Activated CD4-positive, CD25-positive, alpha-beta regulatory T cell treated with anti-CD3 and anti-CD28 coated beads, Interleukin-2, amount 50 U/mL, for 72 hours (primary cell): ENCODE measurements at places on chromosomes 13 and 19.

- no peak for DNase-seq
Measured at GRCh38 chr13:76854894-76855293, 31.3 kb downstream of the KCTD12 start.

GRCh38 chr13:113552079-113552478 lies 32.5 kb upstream of the TFDP1 start:
- no peak for DNase-seq

DNA sequence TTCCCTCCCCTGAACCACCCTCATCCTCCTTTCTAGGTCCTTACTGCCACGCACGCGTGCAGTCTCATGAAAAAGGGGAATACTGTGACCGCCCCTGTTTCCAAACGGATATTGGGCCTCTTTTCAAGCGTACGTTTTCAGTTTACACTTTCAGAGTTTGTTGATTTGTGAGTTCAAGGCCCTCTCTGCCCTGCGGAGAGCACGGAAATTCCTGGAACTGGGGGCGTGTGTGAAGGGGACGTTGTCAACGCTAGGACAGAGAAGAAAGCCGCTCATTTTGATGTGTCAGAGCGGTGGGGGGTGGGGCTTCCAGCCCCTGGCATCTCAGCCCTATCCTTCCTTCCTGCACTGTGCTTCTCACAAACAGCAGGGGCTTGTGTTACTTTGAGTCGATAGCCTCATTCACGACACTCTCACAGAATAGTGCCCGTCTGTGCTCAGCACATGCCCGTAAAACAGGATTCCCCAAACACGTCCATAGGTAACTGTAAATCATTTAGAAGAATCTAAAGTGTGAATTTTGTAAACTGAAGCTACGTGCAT lies 137.6 kb upstream of the PEG3 start:
- no peak for DNase-seq

- no peak for DNase-seq
Measured at GRCh38 chr13:112103961-112104880, 37.3 kb downstream of the SOX1 start.

DNA sequence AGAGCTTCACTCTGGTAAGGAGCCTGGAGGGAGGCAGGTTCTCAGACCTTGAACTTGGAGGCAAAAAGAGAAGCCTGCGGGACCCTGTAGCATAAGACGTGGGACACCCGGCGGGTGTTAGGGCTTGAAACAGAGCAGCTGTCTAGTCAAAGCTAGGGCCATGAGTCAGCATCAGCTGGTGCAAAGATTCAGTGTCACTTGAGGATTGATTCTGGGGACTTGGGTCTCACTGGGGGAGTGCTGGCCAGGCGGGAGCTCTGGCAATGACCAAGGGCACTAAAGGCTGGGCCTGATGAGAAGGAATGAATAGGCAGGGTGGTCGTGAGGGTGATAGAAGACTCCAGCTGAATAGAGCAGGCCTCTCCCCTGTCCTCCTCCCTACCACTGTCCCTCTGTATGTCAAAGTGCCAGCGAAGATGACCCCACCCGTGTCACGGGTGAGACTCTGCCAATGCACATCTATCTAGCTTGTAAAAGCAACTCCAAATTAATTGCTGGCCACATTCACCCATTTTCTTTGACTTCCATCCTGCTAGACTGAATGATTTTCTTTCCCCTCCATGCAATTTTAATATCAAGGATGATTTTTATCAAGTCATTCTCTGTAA lies 97.1 kb downstream of the MBNL2 start:
- DNase-seq, result no peak

DNA sequence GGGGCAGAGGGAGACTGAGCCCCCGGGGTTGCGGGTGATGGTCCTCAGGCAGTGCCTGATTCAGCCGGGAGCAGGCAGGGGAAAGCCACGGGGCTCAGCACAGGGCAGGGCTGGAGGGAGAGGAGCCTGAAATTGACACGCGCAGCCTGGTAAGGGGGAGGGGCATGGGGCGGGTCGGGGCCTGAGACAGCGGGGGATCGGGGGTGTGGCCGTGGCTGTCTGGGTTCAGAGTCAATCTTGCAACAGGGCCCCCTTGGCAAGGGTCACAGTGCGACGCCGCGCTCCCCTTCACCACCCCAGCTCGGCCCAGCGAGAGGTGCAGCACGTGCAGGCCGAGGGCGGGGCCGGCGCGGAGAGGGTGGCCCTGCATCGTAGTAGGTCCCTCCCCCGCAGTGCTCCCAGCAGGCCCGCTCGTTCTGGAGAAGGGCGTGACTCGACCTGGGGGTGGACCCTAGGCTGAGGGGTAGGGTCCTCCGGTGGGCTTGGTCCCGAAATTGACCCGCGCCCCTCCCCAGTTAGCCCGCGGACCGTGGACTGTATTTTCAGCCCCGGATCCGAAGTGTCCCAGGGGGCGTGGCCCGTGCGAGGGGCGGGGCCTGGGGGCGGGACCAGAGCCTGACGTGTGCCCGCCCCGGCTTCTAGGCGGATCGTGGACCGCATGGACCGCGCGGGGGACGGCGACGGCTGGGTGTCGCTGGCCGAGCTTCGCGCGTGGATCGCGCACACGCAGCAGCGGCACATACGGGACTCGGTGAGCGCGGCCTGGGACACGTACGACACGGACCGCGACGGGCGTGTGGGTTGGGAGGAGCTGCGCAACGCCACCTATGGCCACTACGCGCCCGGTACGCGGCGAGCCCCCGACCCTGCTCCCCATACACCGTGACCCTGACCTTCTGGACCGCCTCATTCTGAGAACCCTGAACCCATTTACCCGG lies 6.0 kb downstream of the RCN3 start:
- peak; percentile 84 for DNase-seq

DNA sequence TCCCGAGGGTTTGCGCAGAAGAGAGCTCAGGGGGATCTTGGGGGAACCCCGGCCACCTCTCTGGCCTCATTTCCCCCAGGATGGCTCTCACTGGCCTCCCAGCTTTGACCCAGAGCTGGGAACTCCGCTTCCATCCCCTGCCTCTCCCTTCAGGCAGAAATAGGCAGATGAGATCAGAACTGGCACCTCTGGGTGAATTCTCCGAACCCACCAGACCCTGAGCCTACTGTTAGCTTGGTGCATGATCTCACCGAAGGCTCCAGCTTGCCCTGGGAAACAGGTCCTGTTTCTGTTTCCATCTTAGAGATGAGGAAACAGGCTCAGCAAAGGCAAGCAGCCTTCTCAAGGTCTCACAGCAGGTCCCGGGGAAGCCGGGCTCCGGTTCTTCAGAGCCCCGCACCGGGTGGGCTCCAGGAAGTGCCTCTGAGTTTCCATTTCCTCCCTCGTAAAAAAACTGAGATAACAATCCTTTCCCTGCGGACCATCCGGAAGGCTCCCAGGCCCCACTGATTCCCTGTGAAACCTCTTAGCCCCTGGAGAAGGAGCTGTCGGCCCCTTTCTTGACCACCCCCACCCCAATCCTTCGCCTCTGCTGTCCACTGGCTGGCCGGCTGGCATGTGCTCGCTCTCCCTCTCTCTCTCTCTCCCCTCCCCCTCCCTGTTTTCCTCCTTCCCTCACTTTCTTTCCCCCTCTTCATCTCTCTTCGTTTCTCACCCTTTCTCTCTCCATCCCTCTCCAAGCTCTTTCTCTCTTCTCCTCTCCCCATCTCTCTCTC lies 2.1 kb downstream of the NECTIN2 start:
- DNase-seq, result no peak

GRCh38 chr13:53010374-53011105 lies 18.1 kb upstream of the OLFM4 start:
- DNase-seq, result no peak

DNA sequence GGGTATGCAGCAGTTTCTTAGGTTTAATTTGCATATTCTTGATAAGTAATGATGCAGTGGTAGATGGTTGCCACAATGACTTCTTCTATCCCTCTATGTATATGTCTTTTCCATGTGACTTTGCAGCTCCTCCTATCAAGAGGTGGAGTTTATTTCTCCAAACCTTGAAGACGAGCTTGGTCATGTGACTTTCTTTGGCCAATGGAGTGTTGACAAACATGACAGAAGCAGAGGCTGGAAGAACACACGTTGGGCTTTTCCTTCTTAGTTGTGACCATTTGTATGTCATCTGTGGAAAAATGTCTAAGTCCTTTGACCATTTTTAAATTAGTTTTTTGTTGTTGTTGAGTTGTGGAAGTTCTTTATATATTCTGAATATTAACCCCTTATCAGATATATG lies 32.3 kb downstream of the ZNF333 start:
- DNase-seq, result no peak

GRCh38 chr19:50909240-50910070 lies 1.7 kb downstream of the KLK4 start:
- DNase-seq, result peak; percentile 39

DNA sequence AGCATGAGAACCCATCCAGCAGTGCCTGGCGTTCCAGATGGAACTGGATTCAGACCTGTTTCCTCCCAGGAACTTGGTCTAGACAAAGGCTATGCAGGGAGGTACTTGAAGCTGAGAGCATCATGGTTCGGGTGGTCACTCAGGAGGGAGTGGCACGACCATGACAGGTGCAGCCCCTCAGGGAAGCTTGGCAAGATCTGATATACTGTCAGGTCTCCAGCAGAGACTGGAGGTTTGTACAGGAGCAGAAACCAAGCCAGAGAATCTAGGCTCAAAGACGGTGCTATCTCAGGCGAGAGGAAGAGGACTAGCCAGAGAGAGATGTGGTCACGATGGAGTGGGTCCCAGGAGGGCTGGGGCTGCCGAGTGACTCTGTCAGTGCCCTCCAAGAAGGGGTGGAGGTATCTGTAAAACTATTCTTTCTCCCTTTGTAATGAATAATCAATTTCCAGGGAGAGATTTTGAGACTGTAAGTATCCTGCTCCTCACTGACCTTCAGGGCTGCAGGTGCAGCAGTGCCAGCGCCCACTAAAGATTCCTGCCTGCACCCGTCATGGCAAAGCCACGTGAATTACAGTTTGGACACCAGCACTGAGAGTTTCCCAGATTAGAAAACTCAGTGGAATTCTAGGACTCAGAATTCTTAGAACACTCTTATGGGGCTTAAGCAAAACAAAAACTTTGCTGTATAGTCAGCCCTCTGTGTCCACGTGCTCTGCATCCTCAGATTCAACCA lies 10.2 kb upstream of the DCUN1D2 start:
- no peak for DNase-seq

GRCh38 chr13:68257111-68257842 lies 1027.1 kb upstream of the PCDH9 start:
- no peak for DNase-seq

DNA sequence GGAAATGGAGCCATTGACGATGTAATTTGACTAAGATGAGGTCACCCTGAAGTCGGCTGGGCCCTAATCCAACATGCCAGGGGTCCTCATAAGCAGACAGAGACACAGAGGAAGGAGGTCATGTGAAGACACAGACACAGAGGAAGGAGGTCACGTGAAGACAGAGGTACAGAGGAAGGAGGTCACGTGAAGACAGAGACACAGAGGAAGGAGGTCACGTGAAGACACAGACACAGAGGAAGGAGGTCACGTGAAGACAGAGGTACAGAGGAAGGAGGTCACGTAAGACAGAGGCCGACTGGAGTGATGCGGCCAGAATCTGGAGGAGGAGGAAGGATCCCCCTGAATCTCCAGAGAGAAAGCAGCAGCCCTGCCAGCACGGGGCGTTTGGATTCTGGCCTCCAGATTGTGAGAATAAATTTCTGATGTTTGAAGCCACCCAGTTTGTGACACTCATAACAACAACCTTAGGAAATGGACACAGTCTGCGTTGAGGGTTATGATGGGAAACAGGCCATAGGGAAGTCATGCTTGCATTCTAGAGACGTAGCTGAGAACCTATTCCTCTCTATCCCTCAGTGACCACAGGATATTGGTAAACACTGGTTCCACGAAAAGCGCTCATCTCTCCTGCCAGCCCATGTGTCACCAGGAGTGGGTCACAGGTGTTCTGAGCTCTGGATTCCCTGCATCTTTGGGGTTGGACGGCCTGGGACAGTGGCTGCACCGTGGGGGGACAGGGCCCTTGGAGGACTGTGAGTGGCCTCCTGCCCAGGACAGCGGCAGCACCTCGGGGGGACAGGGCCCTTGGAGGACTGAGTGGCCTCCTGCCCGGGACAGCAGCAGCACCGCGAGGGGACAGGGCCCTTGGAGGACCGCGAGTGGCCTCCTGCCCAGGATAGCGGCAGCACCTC lies 108.5 kb downstream of the SOX1 start:
- no peak for DNase-seq

DNA sequence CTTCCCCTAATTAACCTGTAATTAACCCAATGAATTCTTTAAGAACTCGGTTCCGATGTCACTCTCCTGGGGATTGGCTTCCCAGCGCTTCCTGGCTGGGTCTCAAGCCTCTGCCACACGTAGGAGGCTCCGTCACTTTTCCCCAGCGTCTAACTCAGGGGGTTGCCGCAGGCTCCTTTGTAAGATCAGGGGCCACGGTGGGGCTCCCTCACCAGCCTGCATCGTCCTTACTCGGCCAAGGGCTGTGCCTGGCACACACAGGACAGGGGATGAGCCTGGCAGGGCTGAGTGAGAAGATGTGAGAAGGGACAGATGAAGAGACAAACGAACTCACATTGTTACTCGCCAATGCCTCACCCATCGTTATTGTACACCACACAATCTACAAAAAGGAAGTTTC lies 20.9 kb upstream of the ATP11A start:
- no peak for DNase-seq

DNA sequence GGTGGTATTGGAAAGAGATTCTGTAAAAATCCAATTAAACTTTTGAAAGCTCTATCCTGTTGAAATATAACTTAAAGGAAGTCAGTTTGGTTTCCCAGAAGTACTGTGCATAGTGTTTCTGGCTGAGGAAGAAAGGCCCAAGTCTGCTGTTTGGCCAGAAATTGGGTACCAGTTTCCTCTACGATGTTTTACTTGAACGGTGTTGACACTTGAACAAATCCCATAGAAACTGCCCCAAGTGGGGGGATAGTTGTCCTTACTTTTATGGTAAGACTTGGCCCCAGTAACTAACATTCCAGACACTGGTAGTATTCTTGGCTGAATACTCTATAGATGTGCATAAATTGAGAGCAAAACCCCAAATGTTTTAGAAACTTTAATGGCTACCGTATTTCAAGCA lies 14.2 kb downstream of the KLF5 start:
- no peak for DNase-seq

DNA sequence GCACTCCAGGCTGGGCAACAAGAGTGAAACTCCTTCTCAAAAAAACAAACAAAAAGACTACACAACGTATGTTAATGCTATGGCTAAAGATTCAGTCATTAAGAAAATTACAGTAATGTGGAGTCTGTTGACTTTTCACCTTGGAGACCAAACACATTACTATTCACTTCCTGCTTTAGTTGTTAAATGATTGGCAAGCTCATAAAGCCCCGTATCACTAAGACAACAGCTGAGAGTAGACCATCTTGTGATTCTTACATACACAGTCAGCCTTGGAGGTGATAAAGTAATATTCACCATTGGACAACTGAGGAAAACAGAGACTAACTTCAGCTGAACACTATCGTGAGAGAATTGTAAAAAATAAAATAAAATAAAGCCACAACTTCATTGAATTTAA lies 86.5 kb downstream of the KCTD12 start:
- DNase-seq, result no peak

DNA sequence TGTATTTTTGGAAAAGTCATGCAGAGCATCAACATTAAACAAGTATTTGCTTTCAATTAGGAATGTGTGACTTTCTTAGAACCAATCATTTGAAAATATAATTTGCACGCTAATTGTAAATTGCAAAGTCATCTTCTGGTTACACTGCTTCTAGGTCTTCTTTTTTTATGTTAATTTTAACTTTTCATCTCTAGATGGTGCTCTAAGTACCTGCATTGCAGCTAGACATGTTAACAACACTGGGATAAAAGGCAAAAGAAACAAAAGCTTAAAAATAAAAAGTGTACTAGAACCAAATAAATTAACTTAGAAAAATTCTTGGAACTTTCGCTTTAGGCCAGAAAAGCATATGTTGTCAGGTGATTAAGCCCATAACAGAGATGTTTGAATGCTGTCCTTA lies 2758.2 kb downstream of the PCDH9 start:
- DNase-seq, result no peak
